ENCODE measurements at places on chromosomes 6 and 20.

DNA sequence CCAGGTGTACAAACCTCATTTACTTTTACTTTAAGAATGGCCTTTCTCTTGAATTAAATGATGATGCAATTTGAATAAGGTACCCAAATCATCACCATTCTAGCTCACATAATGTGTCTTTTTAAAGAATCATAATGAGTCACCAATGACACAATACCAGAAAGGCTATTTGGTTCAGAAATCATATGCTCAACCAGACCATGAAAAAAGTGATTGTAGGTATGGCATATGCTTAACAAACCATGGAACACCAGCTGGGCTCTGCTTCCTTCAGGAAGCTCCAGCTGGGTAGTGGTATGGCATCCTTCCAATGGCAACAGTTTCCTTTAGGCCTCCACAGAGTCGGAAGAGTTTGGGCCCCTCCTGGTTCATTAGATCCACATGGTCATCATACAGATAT is 128.2 kb downstream of the FRK start:
- DNase-seq = no peak

DNA sequence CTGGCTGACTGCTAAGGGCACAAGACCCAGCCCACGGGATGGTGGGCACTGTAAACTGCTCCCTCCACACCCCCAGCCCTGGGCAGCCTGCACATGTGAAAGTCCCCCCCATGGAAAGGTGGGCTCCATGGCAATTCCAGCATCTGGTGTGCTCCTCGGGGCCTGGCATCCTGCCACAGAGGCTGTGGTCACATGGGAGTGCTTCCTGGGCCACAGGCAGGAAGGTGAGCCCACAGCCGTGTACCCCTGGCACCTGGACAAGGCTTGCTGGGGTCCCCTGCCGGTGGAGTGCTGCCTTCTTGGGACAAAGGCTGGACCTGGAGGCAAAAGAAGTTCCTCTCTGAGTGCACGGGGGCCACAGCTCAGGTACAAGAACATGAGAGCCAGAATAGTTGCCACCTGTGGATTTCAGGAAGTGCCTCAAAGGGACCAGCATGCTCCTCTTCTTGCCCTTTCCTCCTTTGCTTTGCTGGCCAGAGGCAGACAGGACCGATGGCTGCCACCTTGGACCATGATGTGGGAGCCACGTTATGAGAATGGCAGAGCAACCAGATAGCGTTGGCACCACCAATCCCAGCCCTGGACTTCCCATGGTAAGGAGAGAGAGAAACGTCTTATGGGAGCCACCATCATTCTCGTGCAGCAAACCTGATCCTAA is 120.2 kb upstream of the MLN start:
- no peak for DNase-seq

GRCh38 chr20:36155991-36156390 is 1.5 kb downstream of the EPB41L1 start:
- DNase-seq = no peak

DNA sequence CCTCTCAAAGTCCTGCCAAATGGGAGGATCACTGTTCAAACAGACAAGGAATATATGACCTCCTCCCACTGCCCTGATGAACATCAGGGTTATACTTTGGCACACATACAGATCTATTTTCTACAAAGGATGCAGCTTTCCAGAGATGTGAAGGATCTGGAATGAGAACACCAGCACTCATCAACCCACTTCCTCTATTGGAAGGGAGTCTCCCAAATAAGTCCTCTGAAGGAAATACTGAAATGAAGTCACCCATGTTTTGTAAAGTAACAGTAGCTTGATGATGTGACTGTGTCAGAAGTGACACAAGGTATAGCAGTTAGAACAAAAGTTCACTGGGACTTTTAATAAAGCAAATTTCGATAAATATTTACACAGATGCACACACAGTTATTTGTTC is 104.9 kb downstream of the OGFRL1 start:
- DNase-seq = no peak

- peak; percentile 90 for DNase-seq
Measured at GRCh38 chr20:2102585-2103460, 1.2 kb downstream of the STK35 start.

DNA sequence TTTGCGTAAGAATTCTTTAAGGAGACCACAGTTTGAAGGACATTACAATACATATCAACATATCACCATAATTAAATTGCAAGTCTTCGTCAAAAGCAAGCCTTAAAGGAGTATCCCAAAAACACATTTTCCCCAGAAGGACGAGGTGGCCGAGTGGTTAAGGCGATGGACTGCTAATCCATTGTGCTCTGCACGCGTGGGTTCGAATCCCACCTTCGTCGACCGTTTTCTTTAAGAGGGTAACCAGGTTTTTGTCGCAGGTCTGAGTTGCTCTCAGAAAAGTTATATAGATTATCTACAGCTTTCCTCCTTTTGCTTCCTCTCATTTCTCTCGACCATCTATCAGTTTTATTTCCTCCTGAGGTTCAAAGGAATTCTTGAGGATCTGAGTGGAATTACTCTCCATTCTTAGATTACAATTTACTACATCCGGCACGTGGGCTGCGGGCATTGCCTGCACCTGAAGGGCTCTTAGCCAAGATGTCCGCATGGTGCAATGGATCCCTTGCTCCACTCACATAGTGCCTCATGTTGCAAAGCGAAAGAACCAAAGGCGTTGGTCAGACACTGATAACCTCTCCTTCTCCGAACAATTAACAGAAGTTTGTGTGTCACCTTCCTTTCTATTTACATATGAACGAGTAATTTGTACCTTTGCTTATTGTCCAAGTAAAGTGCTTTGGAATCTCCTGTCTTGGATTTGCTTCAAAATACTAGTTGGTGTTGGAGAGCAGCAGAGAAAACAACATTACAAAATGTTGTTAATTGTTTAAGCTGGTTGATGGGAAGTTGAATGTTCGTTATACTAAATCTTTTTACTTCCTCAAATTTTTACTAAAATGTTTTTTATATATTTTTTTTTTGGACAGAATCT is 14.0 kb downstream of the POM121L2 start:
- peak; percentile 10 for DNase-seq

DNA sequence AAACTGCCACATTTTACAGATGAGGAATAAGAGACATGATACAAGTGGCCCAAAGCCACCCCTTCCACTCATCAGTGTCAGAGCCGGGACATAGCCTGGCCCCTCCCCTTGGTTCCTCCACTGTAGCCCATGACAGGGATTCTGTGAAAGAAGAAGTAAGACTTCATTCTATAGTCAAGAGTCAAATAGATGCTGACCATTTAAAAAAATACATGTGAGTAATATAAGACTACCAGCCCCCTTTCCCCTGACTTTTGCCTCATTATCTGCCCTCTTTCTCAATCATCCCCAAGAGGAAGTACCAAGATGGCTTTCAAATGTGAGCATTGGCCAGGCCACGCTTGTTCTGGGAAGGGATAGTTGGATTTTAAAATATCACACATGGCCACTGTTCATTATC is 57.8 kb upstream of the TAB2 start:
- no peak for DNase-seq

GRCh38 chr20:63588641-63589041 is 14.6 kb upstream of the HELZ2 start:
- DNase-seq = no peak

DNA sequence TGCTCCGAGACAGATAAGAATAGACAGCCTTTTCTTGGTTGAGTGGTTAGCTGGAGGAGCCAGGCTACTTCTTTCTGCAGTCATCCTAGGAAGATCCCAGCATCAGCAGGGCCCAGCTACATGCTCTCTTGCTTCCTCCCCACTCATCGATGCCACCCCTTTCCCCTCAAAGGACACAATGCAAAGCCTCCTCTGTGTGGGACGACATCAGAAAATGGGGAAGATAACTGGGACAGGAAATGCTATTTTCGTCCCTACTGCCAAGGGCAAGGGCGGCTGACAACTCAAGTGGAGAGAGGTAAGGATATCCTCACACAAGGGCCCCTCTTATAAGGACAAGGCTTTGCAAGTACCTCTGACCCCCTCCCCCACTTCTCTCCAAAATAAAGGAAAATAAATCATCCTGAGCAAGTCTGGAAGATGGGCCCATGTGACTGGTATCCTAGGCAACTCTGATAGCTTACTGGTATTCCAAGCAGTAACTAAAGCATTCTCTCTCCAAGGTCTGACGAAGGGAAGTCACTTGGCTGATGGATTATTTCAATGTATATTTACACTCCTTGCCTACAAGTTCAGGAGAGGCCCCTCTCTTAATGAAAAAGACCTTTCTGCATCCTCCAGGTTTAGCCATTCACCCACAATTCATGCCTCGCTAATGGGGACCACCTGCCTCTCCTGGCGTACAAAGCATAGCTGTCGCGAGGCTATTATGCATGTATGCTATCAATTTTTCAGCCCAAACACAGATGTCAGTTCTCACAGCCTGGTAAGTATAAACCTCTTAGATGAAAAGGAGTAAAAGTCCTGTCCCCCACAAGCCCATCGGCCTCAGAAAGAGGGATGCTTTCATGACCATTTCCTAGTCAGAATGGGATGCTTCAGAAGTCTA is 11.3 kb downstream of the ELMO2 start:
- DNase-seq = no peak

DNA sequence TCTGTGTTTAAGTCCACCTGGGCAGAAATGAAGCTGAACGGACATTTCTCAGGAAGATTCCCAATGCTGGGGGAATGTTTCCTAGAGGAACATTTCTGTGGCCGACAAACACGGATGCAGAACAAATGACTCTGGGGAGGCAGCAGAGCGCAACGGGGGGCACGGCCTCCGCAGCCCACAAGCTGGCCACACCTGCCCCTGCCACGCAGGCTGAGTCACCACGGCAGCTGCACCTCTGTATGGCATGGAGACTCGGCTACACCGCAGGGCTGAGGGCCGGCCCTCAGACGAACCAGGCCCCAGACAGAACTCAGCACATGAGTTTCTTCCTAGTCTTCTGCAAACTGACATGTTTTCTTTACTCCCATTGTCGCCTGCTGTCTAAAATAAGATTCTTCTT is 10.0 kb upstream of the PRR18 start:
- DNase-seq = no peak

DNA sequence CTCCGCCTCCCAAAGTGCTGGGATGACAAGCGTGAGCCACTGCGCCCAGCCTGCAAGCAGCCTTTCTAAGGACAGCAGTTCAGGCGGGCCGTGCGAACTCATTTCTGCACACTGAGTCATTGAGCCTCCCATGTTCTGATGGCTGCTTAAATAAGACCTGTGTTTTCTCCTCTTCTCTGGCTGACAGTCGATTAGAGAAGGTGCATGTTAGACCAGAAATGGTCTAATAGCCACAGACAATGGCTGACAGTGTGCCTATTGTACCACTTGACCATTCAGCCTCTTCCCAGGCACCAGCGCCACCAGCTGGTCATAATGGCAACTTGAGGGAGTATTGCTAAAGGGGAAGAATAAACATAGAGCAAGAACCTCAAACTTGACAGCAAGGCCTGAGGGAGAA is 6.2 kb downstream of the CST11 start:
- peak; percentile 41 for DNase-seq

DNA sequence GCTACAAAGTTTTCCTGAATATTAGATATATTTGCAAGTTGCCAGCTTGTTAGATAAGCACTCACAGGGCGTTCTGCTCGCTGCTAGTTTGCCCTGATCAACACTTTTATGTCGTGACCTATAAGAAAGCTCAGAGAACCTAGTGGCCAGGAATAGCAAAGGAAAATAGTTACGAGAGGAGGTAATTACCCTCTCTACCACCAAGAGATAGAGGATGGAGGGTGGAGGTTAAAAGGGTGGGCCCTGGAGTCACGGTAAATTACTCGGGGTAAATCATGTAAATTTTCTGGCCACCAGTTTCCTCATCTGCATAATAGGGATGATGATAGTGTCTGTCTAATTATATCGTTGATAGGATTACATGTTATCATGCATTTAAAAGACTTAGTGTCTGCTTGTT is 87.2 kb downstream of the JPH2 start:
- DNase-seq = no peak

GRCh38 chr6:104682722-104683643 is 176.7 kb downstream of the HACE1 start:
- peak; percentile 49 for DNase-seq

DNA sequence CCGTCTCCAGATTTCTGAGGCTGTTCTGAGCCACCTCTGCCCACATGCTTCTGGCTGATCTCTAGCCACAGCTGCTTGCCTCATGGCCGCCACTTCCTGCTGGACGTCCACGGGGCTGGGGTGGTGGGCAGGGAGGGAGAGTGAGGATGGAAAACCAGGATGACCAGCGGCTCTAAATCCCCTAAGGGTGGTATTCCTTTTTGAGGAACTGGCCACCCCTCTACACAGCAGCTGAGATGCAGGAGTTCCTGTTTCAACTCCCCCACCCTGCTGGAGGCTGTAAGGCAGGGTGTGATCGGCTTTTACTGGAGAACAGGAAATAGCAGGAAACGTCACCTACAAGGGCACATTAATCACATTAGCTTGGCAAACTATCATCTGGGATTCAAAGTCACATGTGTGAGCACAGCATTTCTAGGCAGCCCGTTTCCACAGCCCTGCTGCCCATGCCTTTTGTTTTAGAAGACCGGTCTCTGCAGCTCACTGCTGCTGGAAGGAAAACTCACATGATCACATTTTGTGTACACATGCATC is 181.6 kb upstream of the ECI2 start:
- no peak for DNase-seq

DNA sequence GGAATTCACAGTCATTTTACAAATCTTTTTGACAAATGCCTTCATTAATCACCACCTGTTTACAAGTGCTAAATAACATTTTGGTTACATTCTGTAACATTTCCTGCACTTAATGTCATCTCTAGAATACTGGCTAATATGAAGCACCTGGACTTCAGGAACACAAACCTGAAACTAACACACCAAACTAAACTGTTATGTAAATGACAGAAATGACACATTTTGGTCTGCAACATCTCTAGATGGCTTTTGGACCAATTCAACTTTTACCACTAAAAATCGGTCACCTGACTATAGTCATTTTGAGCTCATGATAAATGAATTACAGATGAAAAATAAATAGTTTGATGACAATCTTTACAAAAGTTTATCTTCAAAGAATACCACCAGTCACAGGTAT is 80.6 kb downstream of the ATG5 start:
- no peak for DNase-seq

DNA sequence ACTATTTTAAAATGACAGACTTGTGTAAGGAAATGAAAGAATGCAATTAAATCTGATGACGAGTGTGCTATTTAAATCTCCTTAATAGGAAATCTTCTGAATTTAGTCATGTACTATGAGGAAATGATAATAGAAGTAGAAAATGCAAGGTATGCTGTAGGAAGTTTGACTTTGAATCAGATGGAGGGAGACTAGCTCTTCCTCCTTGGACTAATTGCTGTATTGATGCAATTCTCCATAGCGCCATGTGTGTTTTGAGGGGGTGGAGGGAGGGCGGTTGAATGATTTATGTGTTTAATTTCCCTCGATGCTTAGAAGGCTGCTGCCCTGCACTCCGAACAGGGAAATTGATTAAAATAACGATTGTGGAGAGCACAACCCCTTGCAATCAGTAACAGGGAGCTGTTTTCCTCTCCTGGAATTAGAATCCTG is 214.4 kb upstream of the PRND start:
- DNase-seq = no peak

GRCh38 chr6:4818272-4818938 is 42.2 kb downstream of the CDYL start:
- no peak for DNase-seq

GRCh38 chr6:82893889-82894652 is 171.6 kb downstream of the UBE3D start:
- no peak for DNase-seq

- DNase-seq = no peak
Measured at GRCh38 chr20:36349384-36350170, 43.4 kb downstream of the DLGAP4 start.

All from SK-N-DZ (cell line).